CD8-positive, alpha-beta memory T cell (primary cell): ENCODE measurements at places on chromosomes 7 and 10. TPM values are rescaled to one million over a fixed set of nuclear protein-coding genes. Genes with fewer than 3 reads are reported as not detected.

DNA sequence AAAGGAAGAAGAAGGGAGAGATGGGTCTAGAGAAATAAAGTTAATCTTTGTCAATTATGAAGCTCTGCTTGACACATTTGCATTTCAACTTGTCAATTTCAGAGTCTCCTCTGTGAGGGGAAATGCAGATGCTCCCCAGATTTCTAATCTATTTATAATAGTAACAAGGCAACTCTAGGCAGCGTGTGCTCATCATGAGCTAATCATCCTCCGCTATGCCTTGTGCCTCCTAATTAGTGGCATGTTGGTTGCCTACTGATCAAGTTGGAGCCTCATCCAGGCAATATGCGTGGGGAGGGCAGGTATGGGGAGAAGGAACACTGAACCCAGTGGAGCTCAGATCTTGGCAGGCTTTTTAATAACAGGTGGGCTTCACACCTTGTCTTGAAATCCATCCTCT lies 628.6 kb downstream of the SORCS3 start:
- no peak for DNase-seq

- no peak for DNase-seq
These were observed 45.6 kb downstream of the AUTS2 start for GRCh38 chr7:69643708-69644445.

GRCh38 chr7:139124084-139124914 lies 14.8 kb upstream of the ZC3HAV1 start:
- DNase-seq = no peak

The GPR15LG gene
- total RNA-seq = not detected

DNA sequence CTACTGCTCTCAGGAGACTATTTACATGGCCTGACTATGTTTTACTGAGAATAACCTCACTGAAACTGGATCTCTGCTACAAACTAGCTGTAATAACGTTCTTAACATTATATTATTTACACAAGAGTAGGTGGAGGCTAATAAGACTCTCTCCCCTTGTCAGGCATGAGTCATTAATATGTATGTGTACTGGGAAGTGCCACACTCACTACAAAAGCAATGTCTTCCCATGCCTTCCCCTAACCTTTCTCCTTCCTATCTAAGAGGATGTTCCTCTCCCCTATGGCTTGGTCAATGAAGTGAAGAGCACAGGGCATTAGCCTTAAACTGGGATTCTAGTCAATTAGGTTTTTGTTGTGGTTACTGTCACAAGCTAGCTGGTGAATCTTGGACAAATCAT lies 147.9 kb downstream of the DGKB start:
- no peak for DNase-seq

DNA sequence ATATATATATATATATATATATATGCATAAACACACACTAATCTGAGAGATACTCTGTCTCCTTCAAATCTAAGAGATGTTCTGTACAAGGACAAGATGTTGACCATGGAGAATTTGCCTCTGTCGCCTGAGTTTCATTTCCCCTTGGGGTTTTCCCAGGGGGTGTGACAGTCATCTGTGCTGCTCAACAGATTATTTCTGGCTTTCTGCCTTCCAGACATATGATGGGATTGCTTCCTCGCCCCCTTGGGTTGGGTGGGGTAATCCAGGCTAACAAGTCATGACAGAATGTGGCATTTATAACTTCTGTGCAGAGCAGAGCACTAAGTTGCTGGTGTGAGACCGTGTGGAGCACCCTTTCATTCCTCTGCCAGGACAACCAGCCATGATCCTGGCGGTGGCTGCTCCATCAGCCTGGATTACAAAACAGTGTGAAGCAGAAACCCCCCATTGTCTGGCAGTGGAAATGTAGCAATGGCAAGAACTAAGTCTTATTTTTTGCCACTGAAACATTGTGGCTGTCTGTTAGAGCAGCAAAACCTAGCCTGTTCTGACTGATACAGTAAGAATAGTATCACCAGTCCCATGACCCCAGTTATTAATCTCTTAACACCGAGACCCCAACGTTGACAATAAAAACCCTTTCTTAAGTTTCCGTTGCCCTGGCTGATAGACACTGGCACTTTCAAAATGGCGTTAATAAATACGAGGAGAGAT lies 13.7 kb upstream of the USP6NL start:
- DNase-seq = no peak

The AEBP1 gene
- total RNA-seq = 8.4 TPM

DNA sequence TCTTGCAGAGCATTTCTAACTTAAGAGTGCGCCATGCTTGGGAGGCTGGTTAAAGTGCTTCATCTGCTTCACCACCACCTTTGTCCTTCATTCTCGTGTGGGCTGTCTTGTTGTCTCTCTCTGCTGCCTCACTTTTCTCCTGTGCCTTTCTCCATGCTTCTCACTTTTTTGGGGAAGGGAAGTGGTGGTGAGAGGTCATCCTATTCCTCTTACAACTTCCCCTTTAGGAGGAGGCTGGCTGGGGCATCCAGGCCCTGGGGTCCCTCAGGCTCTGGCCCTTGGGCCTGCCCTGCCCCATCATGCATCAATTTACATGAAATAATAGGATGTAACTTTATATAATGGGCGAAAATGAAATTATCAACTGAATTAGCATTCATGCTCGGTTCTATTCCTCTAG lies 39.9 kb upstream of the PIP4K2A start:
- DNase-seq = no peak

GRCh38 chr10:116803451-116804249 lies 45.6 kb upstream of the ENO4 start:
- DNase-seq = no peak

- no peak for DNase-seq
These were observed 1160.3 kb downstream of the CNTNAP2 start for GRCh38 chr7:147276783-147277370.

DNA sequence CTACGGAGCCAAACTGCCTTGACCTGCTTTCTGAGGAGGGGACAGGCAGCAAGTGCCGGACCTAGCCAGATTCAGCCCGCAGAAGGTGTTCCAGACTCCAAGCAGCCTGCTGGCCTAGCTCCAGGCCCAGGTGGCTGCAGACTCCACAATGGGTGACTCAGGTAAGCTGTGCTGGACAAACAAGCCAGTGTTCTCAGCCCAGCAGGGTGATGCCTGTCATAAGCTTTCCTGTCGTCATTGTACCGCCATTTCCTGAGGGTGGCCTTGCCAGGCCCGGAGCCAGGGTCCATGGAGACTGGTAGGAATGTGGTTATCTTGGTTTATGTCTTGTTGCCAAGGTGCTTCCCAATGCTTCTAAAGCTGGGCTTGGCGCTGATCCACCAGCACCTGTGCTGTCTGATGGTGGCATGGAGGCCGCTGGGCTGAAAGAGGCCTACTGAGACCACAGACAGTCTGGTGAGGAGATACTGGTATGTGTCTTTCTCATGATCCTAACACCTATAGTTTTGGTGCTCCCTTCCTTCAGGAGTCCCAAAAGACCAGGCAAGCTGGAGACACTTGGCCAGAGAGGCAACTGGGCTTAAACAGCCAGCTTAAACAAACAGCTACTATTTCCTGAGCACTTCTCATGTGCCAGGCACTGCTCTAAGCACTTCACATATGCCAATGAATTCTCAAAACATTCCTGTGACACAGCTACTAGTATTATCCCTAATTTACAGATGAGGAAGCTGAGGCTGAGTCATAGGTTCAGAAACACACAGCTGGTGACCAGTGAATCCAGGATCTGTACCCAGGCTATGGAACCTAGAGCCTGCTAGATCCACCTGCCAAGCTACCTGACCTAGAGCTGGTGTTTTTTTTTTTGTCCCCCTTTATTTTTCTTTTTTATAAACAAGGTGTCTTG lies 42.0 kb downstream of the ZC3HC1 start:
- no peak for DNase-seq

- DNase-seq = no peak
These were observed 2.4 kb downstream of the PRDX3 start for GRCh38 chr10:119176166-119176565.

GRCh38 chr7:80804589-80804988 lies 114.3 kb downstream of the SEMA3C start:
- DNase-seq = no peak

GRCh38 chr10:17847585-17848296 lies 38.6 kb downstream of the MRC1 start:
- no peak for DNase-seq

- DNase-seq = no peak
These were observed 290.3 kb upstream of the VWC2 start for GRCh38 chr7:49483142-49483541.

The NT5C3A gene
- total RNA-seq = 27.6 TPM

DNA sequence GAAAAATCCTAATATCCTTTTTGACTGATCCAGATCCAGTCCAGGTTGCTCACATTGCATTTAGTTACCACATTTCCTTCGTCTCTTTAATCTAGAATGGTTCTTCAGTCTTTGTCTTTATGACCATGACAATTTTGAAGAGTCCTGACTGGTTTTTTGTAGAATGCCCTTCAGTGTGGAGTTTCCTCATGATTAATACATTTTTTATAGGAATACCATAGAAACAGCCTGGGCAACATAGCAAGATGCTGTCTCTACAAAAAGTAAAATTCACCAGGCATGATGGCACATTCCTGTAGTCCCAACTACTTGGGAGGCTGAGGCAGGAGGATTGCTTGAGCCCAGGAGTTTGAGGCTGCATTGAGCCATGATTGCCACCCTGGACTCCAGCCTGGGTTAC lies 285.0 kb upstream of the KAT6B start:
- no peak for DNase-seq

DNA sequence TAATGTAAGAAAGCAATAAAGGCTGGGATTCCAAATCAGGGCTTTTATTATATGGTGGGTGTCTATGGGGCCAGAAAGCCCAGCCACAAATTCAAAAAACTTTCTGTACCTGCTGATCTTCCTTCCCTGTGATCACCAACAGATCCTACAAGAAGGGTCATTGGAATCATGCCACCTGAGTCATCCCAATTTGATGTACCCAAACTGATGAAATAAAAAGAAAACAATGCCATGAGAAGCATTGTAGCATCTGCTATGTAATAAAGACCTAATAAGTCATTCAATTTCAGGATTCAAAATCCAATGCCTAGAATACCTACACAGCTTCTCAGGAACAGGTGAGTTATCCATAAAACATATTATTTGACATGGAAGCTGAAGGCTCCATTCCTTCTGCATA lies 228.8 kb downstream of the DKK1 start:
- no peak for DNase-seq

The ADAM12 gene
- total RNA-seq = 0.11 TPM

The GPR141 gene
- not detected for total RNA-seq

DNA sequence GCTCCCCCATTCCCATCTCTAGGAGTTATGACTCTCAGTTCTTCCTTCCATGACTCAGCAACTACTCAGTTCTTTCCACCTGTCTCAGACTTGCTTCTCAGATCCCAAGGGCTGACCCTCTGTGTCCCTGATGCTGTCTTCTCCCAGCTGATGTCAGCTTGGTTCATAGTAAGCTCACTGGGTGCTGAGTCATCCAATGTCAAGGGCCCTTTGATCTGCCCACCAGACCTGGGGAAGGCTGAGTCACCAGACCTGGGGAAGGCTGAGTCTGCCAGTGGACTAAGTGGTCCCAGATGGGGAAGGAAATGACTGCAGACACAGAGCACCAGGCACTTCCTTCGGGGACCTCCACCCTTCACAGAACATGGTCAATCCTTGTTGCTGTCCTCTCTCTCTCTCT lies 76.1 kb upstream of the ZEB1 start:
- DNase-seq = no peak

DNA sequence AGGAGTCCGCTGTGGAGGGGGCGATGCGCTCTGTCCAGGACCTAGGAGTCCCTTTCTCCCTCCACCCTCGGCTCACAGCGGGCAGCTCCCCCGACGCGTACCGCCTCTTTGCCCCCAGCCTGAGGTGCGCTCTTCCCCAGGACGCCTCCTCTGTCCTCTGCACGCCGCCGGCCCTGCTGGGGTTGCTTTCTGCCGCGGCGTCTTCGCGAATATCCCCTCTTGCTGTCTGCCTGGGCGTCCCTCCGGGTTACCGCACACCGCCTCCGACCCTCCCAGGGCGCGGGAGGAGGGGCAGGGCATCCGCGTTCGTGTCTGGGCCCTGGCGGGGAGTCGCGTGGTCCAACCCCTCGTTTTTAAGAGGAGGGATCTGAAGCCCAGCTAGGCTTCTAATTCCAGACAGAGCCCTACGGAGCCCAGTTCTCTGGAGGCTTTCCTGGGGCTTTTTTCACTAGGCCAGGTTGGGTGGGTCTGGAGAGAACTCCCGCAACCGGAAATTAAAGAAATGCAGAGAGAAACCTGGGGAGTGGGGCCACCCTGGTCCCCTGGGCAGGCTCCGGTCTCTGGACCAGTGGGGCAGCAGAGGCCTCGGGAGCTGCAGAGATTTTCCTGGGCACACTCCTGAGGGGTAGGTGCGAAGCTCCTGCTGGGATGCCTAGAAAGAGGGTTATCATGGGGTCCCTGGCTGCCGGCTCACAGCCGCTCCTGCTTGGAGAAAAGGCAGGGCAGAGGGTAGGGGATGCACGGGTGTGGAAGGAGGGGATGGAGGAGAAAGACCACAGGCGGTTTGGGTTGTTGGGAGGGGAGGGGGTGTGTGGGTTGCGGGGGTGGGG lies 166.9 kb downstream of the UBE2H start:
- no peak for DNase-seq

DNA sequence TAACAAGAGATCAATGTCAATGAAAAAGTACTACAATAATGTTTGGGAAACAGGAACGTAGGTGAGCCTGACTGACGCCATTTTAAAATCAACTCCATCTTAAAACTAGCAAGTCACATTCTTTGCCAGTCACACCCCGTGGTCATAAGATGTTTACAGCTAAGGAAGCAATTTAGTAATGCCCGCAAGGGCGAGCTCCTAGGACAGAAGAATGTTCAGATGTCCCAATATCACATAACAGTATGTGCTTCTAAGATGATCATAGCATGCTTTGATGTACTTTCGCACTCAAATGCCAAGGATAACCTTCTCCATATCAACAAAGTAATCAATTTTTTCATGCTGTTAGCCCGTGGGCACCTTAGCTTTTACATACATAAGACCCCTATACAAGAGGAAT lies 113.8 kb upstream of the EGFR start:
- DNase-seq = no peak

The CFTR gene
- not detected for total RNA-seq

- DNase-seq = no peak
These were observed 95.4 kb downstream of the HIF1AN start for GRCh38 chr10:100631192-100631591.

GRCh38 chr10:91761721-91762120 lies 36.5 kb upstream of the TNKS2 start:
- DNase-seq = no peak

The AKR1C8 gene
- not detected for total RNA-seq

DNA sequence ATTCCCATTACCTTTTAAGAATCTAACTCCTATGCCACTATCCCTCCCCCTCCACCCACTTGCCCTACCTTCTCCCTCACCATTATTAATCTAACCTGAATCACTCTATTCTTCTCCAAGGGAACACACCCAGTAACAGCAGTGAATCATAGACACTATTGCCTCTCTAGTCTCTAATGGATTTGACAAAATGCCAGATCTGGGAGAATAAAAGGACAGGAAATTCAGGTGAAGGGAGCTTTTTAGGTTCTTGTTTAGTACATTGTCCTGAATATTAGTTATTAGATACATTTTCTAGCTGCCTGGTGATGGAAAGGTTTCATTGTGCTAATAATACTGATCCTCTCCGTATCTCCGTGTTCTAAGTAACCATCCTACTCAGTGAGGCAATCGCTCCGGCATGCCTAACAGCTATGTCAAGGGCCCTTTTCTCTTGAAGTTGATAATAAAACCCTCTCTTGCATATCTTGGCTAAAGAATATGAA lies 4.1 kb upstream of the SFR1 start:
- no peak for DNase-seq
